Fibroblast of villous mesenchyme (primary cell): ENCODE measurements at places on chromosomes 6 and 20.
A peak's percentile ranks its signal among the peaks of the same experiment; 100 is the strongest.

GRCh38 chr6:170209354-170210025 lies 81.4 kb downstream of the DLL1 start:
- DNase-seq: no peak

DNA sequence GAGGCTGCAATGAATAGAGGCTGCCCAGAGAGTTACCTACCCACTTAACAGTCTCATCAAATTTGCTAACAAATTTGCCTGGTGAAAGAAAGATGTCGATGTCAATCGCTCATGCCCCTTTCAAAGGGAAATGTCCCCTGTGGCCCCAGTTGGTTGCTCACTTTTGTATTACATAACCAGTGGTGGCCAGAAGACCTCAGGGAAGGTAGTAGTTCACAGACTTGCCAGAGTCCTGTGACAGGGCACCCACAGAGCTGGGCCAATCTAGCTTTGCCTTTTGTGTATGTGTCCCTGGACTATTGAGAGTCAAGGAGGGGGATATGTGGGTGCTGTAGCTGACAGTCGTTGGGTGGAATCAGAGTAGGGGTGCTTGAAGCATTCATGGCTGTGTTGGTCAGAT lies 70.7 kb upstream of the CCN6 start:
- no peak for DNase-seq

- DNase-seq: peak; percentile 56
Measured at GRCh38 chr6:83055366-83055964, 10.2 kb downstream of the UBE3D start.

GRCh38 chr20:4029505-4030467 lies 14.4 kb upstream of the RNF24 start:
- no peak for DNase-seq

DNA sequence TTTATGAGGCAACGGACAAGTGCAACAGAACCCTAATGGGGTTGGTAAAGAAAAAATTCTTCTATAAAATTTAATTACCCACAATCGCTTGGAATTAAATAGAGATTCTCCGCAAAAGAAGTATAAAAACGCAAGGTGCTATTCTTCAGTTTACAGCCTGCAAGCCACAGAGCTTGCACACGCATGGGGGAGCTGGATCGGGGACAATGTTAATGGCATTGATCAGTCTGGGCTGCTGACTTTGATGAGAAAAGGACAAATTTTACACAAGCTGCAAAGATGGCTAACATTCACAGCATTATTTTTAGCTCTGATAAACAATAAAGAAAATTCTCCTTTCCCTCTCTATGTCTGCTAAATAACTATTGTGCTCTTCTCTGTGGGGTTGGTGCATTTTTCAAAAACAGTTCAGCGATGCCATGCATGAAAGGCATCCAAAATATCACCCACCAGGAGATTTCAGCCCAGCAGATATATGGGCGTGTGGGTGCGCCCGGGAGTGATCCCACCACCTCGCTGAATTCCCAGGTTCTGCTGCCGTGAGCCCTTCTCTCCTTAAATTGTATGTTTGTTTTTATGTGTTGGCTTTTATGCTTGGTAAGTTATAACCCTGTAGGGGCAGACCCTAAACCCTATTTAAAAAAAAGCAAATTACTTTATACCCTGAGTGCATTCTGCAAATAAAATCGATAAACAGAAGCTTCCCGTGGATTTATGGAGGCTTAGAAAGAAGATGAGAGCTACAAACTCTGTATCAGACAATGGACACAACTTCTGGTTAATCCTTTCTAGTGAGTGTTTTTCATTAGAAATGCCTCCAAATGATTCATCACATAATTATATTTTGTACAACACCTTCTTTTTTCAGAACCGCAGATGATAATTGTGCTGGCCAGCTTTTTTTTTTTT lies 55.6 kb downstream of the NOX3 start:
- no peak for DNase-seq

DNA sequence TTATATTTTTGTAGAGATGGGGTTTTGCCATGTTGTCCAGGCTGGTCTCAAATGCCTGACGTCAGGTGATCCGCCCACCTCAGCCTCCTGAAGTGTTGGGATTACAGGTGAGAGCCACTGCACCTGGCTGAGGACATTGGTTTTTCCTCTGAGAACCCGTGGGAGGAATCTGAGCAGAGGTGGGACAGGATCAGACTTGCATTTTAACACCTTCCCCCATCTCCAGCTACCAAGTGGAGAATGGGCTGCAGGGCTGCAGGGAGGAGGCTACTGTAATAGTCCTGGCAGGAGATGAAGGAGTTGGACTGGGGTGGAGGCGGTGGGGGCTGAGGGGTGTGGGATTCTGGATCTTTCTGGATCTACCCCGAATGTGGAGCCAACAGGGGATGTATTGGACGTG lies 24.5 kb downstream of the FAM110A start:
- no peak for DNase-seq

DNA sequence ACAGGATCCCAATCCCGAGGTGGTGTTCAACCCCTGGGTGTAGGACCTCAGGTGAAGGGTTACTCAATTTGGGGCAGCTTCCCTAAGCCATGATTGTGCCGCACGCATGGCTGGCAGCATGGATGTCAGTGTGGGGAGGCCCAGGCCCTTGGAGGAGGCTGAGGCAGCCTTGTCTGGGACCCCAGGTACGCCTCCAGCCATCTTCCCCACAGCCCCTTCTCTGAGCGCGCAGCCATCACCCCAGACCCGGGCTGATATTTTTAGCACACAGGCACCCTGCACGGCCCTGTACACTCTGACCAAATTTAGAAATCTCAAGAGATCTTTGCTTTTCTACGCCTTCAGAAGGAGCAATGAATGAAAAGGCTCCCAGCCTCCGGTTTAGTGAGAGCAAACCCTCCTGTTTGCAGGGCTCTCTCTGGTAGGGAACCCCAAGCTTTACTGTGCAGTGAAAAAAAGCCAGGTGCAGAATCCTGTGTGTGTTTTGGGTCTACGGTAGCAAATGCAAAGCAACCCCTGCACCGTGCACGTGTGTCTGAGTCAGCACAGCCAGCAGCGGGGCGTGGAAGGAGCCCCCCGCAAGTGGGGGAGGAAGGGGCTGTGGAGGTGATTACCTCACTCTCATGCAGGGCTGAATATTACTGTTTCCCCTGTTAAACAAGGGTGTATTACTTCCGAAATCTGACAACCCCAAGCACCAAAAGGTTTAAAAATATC lies 44.3 kb downstream of the CTCFL start:
- DNase-seq: no peak

GRCh38 chr20:58746620-58747019 lies 54.0 kb downstream of the NPEPL1 start:
- DNase-seq: peak; percentile 14

DNA sequence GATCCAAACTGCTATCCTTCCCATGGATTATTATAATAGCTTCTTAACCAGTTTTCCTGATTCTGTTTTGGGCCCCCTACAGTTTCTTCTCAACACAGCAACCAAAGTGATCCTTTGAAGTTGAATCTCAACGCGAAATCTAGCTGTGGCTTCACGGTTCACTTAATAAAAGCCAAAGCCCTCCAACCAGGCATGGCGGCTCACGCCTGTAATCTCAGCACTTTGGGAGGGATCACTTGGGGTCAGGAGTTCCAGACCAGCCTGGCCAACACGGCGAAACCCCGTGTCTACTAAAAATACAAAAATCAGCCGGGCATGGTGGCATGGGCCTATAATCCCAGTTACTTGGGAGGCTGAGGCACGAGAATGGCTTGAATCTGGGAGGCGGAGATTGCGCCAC lies 3.3 kb downstream of the RMND1 start:
- no peak for DNase-seq

- peak; percentile 66 for DNase-seq
Measured at GRCh38 chr6:169158174-169158573, 95.5 kb downstream of the THBS2 start.

GRCh38 chr6:31476515-31477139 lies 21.3 kb upstream of the MICB start:
- DNase-seq: no peak

GRCh38 chr6:7137335-7138045 lies 29.7 kb downstream of the RREB1 start:
- peak; percentile 69 for DNase-seq

GRCh38 chr20:13255356-13255755 lies 34.3 kb downstream of the ISM1 start:
- no peak for DNase-seq

DNA sequence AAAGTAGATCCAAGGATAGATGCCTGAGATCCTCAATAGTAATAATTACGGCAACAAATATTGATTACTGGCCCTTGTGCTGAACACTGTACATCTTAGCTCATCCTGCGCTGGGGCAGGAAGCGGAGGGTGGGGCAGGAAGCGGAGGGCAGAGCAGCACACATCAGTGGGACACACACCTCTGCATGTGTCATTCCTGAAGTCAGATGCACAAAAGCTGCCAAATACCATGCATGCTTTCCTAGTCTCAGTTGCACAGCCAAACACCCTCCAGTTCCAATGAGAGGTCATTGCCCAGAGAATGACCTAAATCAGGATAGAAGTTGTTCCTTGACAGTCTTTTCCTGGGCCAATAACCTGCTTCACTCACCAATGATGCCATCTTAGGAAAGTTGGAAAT lies 74.4 kb upstream of the FOXC1 start:
- no peak for DNase-seq

GRCh38 chr6:137982418-137983189 lies 115.5 kb downstream of the TNFAIP3 start:
- no peak for DNase-seq

GRCh38 chr6:103720393-103720792 lies 1139.3 kb downstream of the HACE1 start:
- no peak for DNase-seq

GRCh38 chr6:1256435-1257008 lies 55.4 kb upstream of the FOXQ1 start:
- DNase-seq: no peak
